Umbilical cord (tissue), 2 donors: ENCODE measurements at places on chromosomes 4 and X. TPM values are rescaled to one million over a fixed set of nuclear protein-coding genes. Genes with fewer than 3 reads are reported as not detected.

GRCh38 chr4:140116442-140117104 is 37.4 kb downstream of the MAML3 start:
- DNase-seq: no peak

TMEM271 gene
- not detected for total RNA-seq

TMPRSS11B gene
- total RNA-seq: 6.7 TPM

DNA sequence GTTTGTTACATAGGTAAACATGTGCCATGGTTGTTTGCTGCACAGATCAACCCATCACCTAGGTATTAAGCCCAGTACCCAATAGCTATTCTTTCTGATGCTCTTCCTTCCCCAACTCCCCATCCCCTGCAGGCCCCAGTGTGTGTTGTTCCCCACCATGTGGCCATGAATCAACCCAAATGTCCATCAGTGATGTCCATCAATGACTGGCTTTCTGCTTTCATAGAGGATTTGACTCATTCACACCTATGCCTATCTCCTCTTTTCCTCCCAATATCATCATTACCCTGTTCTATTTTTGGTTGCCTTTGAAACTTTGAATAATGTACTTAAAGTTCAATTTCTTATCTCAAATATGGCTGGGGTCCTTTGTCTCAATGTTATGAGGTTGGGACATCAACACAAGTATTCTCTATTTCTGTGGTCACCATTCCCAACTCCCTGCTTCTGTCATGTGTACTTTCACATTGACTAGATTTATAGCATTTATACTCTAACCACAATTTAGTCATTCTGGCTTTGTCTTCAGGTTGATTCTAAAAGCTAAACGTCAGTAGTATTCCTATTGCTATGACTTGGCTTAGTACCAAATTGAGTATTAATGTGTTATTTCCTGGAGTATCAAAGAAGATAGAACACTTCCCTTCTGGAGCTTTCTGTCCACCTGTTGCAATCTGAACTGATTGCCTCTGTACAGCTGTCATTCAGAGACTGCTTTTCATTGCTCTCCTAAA is 107.2 kb downstream of the TAB3 start:
- DNase-seq: no peak

NSDHL gene
- total RNA-seq: 3.1 TPM

DGKK gene
- under 0.01 TPM for total RNA-seq

GRCh38 chrX:24506082-24506481 is 41.0 kb downstream of the PDK3 start:
- DNase-seq: no peak
